ENCODE measurements at places on chromosomes 1 and 21. TPM values are rescaled to one million over a fixed set of nuclear protein-coding genes. Genes with fewer than 3 reads are reported as not detected.

SPRR1A gene
- total RNA-seq: 6.1 TPM

S100A1 gene
- 5.6 TPM for total RNA-seq

DNA sequence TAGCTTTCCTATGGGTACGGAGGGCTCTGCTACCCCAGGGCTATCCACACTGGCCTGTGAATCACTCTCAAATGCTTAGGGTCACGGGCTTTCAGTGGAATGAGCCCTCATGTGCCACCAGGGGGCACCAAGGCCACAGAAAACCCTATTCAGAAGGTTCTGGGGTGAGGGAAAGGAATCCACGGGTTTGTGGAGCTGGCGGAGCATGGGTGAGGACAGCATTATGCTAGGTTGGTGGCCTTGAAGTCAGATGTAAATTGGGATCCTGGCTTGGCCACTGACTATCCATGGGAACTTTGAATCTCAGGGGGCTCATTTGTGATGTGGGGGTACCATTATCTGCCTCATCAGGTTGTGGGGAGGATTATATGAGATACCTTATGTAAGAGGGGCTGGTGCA is 5.1 kb upstream of the LAMTOR5 start:
- DNase-seq: no peak

GRCh38 chr1:236303675-236304074 is 21.9 kb upstream of the ERO1B start:
- DNase-seq: no peak

DNA sequence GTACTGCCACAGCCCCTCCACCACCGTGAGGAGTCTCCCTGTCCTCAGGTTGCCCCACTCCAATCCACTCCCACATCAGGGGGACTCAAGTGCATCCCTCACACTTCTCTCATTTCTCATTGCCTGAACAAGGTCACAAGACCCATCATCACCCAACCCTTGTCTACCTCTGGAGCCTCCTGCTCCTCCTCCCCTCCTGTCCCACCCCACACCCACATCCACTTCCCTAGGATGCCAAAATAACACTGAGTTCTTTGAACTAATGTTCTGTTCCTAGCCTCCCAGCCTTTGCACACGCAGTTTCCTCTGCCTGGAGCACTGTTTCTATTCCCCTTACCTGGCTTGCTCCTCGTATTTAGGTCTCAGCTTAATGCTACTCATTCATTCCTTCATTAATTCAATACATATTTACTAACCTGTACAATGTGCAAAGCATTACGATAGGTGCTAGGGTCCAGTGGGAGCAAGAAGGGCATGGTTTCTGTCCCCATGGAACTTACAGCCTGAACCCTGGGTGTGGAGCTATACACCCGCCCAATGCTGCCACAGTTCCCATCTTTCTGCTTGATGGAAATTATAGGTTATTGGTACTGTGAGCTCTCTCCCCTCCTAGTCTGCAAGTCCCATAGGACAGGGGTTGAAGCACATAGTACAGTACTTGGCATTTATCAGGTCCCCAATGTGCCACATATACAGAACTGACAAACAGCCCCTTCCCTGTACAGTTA is 96.1 kb upstream of the GRIK3 start:
- no peak for DNase-seq

GRCh38 chr1:43233631-43234030 is 36.2 kb upstream of the TMEM125 start:
- no peak for DNase-seq

GRCh38 chr1:39488793-39489566 is 2.5 kb upstream of the BMP8A start:
- DNase-seq: no peak

DNA sequence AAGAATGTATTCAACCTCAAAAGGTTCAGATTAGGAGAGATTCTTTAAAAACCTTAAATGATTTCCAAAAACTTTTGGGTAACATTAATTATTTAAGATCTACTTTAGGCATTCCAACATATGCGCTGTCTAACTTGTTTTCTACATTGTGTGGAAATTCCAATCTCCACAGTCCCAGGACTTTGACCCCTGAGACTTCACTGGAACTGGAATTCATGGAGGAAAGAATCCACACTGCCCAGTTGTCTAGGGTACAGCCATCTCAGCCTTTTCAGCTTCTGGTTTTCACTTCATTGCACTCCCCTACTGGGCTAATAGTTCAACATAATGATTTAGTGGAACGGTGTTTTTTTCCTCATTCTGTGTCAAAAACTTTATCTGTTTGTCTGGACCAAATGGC is 161.5 kb downstream of the IER5 start:
- DNase-seq: no peak

- no peak for DNase-seq
Measured at GRCh38 chr1:145983206-145983675, 13.1 kb downstream of the TXNIP start.

- no peak for DNase-seq
Measured at GRCh38 chr1:212354464-212354863, 60.2 kb downstream of the PACC1 start.

DNA sequence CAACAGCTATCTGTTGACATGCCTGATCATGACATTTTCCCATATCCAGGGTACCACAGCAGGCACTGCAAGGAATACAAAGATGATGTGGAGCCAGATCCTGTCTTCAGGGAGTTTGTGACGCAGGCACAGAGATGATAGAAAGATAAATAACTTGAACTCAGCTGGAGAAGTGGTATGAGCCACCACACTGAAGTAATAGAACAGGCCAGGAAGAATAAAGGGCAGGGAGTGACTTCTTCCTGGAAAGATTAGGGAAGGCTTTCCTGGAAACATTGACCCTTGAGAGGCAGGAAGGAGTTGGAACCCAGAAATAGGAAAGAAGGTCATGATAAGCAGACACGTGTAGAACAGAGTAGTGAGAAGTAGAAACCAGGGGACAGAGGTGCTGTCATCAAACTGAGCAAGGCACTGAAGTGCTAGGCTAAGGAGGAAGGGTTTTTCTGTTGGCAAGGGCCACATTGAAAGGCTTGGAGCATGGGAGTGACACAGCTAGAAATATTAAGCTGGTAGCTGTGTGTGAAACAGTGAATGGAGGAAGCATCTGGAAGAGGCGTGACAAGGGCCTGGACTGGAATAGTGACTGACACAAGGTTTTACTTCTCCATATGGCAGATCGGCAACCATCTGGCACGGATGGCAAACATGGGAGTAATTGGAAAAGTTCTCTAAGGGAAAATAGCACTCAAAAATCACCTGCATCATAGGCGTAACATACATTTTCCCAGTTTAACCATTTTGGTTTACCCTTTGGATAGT is 68.4 kb downstream of the AK5 start:
- no peak for DNase-seq

GRCh38 chr1:69648486-69648885 is 80.8 kb downstream of the LRRC7 start:
- no peak for DNase-seq

DNA sequence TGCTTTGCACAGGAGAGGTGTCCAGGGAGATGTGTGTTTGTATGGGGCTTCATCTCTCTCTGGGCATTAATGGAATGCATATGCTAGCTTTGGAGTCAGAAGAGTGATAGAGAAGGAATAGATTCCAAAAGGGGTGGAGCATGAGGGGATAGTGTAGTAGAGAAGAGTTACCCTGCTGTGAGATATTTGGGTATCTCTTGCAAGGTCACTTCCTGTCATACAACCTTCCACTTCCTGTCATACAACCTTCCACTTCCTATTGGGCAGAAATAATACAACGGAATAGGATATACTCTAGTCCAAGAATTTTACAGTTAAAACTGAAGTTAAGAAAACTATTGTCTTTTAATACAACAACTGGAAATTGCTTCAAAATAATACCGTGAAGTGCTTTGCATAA is 351.8 kb upstream of the FMN2 start:
- DNase-seq: no peak

DNA sequence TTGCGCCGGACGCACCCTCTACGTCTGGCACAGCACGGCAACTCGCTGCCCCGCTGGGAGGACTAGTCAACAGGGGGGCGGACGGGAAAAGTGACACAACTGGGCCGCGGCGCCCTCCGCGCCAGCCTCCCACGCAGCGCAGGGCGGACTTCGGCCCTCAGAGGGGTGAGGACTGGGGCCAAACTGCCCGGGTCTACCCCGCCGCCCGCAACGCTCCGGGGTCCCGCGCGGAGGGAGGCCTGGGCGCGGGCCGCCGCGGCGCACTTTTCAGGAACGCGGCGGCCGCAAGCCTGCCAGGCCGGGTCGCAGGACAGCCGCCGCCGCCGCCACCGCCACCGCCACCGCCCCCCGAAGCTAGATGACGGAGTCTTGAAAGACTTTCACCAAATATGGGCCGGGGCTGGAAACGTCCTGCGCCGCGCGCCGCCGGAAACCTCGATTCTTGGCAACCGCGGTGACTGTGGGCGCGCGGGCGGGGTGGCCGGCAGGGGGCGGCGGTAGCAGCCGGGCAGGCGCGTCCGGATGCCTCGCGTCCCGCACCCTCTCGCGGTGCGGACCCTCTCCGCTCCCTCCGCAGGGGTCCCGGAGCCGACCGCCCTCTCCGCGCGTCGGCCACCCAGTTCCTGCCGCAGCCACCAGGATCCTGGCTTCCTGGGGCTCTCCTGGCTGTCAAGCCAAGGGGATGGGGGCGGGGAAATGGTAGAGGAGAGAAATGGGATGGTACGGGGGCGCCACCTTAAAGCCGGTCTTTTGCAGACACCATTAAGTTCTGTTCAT is 3.7 kb upstream of the CCN1 start:
- peak; percentile 75 for DNase-seq

GRCh38 chr1:161952607-161953172 is 71.0 kb downstream of the OLFML2B start:
- DNase-seq: no peak

DNA sequence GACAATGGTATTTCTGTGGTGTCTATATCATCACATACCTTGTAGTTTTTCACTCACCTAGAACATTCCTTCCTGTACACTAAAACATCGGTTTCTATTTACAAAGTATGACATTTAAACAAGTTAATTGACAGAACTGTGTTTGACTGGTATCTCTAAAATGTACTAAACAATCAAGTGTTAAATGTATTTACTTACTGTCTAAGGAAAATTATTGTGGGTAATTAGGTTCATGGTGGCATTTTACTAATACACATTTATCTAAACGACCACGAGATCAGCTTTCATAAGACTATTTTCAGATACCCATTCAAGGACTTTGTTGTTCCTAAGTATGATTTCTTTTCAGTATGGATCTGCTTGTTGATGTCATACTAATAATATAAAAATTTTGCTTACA is 115.2 kb downstream of the ADGRL2 start:
- no peak for DNase-seq

DNA sequence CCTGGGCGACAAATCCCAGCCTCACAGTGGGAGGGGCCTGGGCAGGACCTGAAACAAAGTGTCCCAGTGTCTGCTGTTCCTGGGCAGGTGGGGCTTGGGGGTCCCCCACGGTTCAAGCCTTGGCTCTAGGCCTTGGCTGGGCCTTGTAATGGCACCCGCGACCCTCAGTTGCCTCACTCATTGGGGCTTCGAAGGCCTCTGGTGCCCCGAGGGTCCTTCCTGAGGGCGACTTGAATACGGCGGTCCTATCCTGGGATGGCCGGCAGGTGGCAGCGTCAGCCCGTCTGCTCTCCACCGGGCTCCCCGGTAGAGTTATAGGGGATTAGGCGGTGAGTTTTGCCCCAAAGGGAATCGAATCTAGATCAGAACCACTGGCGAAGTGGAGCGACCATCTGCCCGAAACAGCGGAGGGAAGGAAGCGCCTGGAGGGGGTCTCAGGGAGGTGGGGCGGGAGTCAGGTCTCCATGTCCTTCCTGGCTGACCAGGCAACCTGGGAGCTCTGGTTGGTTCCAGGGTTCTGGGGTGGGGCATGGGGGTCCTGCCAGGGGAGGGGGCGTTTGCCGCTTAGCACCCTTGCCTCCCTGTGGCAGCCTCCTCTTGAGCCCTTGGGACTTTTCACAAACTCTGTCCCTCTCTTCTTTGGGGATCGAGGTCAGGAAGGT is 2.1 kb upstream of the PEX10 start:
- peak; percentile 40 for DNase-seq

DNA sequence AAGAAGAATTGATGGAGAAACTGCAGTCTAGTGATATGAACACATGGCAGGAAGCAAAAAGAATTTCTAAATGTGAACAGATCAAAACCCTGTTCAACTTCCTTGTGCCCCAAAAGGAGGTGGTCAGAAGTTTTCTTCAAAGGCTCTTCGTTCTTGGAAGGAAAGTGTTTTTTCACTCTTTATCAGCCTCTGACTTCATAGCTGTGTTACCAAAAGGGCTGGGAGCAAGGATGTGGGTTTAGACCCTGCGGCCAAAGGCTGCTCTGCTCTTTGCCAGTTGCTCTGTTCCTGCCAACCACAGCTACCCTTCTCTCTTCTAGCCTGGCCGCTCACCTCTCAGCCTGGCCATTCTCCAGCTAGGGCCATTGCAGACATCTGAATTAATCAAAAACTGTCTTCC is 53.8 kb downstream of the PTGER3 start:
- DNase-seq: no peak

DNA sequence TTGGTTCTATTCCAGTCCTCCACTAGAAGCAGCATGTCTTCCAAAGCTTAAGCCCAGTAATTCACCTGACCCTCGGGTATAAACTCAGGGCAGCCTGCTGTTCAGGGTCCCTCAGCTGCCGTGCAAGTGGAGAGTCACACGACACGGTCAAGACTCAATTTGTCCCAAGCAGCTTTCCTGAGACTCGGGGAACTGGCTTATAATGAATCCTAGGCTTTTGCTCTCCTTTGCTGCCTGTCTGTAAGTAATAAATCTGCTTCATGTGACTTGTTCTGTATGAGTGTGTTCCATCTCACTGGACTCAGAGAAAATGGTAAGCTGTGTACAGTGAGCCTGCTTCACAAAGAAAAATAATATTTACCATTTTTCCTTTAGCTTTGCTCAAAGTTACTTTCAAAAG is 119.8 kb downstream of the CYYR1 start:
- no peak for DNase-seq

DNA sequence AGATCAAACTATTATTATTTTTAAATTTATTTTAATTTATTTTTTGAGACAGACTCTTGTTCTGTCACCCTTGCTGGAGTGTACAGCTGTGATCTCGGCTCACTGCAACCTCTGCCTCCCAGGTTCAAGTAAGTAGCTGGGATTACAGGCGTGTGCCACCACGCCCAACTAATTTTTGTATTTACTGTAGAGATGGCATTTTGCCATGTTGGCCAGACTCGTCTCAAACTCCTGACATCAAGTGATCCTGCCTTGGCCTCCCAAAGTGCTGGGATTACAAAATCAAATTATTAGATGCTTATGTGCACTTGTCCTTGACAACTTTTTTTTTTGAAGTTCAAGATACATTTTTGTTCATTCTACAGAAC is 15.4 kb downstream of the LIN9 start:
- no peak for DNase-seq

DNA sequence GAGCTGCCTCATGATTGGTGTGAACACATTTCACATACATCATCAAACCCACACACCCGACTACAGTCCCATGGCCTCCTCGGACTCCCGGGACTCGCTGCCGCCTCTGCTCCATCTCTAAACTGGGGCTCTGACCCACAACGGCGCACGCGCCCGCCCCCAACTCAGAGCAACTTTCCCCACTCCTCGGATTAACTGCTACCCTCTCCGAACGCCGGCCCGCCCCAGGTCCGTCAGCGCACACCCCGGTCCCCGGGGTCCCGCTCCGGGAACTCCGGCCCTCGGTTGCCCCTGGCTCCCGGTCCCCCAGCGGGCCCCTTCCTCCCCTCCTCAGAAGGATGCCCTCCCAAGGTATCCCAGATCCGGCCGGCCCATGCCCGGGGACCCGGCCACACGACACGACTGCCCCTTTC is 740 bp downstream of the DSTYK start:
- DNase-seq: no peak
